Colonic mucosa (tissue), 4 donors: ENCODE measurements at places on chromosomes 3 and 15. TPM values are rescaled to one million over a fixed set of nuclear protein-coding genes. Genes with fewer than 3 reads are reported as not detected.

The GRK7 gene
- total RNA-seq, result not detected

The NIPA2 gene
- total RNA-seq, result 99.5 TPM

The DUOX1 gene
- 0.45 TPM for total RNA-seq

The C2CD4B gene
- 5.4 TPM for total RNA-seq

The CPEB1 gene
- 0.40 TPM for total RNA-seq

DNA sequence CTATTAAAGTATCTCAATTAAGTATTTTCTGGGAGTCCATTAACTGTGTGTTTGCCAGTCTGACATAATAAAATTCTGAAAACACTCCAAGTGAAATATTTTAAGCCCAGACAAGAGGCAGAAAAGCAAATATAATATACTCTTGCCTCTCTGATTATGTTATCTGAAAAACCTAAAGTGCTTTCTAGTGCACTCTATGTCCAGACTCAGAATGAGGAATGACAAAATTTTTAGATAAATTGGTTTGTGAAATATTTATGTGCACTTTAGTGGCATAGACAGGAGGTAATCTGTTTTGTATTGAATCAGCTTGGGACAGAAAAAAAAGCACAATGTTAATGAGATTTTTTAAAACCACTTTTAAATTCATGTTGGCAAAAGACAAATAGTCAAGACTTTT is 508.2 kb upstream of the SUCLG2 start:
- no peak overlapping the region for H3K27ac ChIP-seq
- no peaks in the 10 kb centered on the region for H3K36me3 ChIP-seq
- H3K4me3 ChIP-seq, result no peak overlapping the region
- no peak for DNase-seq

DNA sequence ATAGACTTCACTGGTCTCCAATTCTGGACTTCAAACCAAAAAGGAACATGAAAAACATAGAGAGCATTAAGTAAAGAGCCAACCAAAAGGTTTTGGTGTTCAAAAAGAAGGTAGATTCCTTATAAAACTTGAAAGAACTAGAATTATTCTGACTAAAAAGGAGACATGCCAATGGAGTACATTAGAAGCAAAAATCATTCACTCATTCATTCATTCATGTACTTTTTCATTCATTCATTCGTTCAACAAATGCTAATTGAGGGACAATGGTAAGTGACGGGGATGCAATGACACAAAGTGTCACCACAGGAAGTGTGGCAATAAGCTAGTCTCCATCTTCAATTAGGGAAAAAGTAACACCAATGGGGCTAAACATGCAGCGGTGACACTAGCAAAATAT is 181.0 kb upstream of the ATP11B start:
- no peaks in the 10 kb centered on the region for H3K36me3 ChIP-seq
- H3K27me3 ChIP-seq, result no peaks in the 10 kb centered on the region
- H3K27ac ChIP-seq, result no peak overlapping the region
- H3K4me1 ChIP-seq, result peaks cover 4% of the 10 kb centered on the region

- no peak overlapping the region for H3K4me3 ChIP-seq
- H3K27me3 ChIP-seq, result no peaks in the 10 kb centered on the region
- H3K27ac ChIP-seq, result no peak overlapping the region
- H3K36me3 ChIP-seq, result no peaks in the 10 kb centered on the region
These were observed 423.8 kb downstream of the MECOM start for GRCh38 chr3:169239756-169240155.

DNA sequence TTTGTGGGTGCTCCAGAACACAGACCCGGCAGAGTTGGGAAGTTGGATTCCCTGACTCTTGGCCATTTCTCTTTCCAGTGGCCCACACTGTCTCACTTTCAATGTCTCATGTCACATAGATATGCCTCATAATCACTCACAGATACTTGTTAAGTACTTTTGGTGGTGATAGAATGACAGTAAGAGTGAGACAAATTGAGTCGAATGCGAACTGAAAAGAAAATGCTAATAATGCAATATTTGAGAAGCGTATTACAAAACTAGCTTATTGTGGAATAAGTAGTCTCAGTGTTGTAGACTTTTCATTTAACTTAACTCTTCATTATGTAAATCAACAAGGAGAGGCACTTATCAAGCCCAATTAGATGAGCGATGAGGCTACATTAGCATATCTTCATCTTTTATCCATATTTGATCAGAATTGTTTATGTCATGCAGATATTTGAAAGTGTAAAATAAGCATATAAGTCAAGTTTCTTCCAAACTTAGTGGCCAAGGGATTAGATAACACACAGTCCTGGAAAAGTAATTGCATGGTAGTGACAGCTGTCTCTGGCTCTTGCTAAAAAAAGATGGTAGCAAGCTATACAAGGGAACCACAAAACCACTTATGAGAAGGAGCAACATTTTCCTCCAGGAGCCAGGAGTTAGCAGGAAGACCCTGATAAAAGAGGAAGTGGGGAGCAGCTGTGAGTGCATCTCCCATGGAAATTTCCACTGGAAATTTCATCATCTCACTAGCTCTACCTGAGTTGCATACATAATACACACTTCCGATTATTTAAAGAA is 243.6 kb downstream of the ARRDC4 start:
- H3K27me3 ChIP-seq, result no peaks in the 10 kb centered on the region
- H3K4me3 ChIP-seq, result no peak overlapping the region
- no peak overlapping the region for H3K27ac ChIP-seq
- no peak for DNase-seq

DNA sequence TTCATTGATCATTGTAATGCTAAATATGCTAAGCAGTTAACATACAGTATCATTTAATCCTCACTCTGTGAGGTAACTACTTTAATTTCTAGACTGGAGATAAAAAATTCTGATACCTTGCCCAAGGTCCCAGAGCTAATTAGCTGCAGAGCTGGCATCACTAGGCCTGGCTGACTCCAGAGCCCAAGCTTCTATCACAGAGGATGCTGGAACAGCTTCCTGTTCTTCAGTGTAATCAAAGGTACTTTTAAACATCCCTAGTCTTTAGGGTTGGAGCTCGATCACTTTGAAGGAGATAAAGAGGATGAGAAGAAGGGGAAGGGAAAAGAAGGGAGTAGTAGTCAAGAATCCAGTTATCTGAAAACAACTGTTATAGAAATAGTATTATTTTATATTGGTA is 37.1 kb upstream of the BOC start:
- DNase-seq, result no peak
- no peaks in the 10 kb centered on the region for H3K27me3 ChIP-seq
- H3K27ac ChIP-seq, result no peak overlapping the region
- H3K4me3 ChIP-seq, result no peak overlapping the region

DNA sequence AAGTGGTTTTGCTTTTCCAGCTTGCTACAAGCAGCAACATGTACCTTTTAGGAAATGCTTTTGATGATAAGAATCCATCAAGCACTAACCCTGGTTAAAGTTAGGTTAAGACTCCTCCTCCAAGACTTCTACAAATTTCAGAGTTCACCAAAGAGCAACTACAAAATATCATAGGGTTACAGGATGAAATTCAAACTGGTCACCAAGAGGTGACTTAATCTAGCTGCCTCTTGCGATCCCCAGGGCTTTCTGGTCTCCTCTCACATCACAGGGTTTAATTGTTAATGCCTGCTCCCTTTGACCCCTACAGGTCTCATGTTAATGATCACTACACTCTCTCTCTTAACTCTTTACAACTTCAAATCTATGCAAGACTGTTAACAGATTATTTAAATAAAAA is 66.5 kb downstream of the DPH6 start:
- H3K4me3 ChIP-seq, result no peak overlapping the region
- H3K4me1 ChIP-seq, result no peaks in the 10 kb centered on the region
- H3K36me3 ChIP-seq, result no peaks in the 10 kb centered on the region
- H3K27ac ChIP-seq, result no peak overlapping the region
- H3K27me3 ChIP-seq, result no peaks in the 10 kb centered on the region

DNA sequence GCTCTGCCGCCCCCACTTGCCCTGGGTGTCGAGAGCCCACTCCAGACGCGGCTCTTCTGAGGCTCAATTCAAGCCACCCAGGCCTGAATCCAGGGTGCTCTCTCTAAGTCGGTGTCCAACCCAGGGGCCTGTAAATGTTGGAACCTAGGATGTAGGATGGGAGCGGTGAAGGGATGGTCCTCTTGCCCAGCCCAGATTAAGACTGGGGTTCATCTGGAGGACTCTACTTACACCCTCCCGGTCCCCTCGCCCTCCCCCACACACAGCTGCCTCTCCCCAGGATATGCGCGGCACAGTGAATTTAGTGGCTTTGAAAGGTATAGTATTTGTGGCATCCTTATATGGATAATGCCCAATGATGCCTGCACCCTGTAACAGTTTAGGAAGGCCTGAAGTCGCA is 822 bp upstream of the FBN1 start:
- H3K36me3 ChIP-seq, result no peaks in the 10 kb centered on the region
- H3K4me3 ChIP-seq, result peak overlapping the region; percentile 48
- H3K4me1 ChIP-seq, result no peaks in the 10 kb centered on the region
- no peak for DNase-seq

DNA sequence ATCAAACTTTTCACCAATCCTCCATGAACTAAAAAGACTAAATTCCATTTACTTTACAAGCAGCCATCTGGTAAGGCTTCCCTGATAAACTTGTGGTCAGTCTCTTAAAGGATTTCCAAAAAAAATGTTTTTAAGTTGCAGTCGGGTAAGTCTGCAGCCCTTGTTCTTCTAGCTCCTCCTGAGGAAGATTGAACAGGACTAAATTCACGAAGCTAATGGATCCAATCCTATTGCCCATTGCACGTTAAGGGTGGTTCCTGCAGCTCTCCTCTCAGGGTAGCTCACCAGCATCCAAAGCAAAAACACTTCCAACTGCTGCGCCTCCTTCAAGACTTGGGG is 2.8 kb downstream of the HES1 start:
- H3K4me3 ChIP-seq, result peak overlapping the region; percentile 6
- peak overlapping the region; percentile 71 for H3K27ac ChIP-seq
- H3K27me3 ChIP-seq, result no peaks in the 10 kb centered on the region
- DNase-seq, result no peak
- H3K4me1 ChIP-seq, result peaks cover 6% of the 10 kb centered on the region
- H3K36me3 ChIP-seq, result no peaks in the 10 kb centered on the region

DNA sequence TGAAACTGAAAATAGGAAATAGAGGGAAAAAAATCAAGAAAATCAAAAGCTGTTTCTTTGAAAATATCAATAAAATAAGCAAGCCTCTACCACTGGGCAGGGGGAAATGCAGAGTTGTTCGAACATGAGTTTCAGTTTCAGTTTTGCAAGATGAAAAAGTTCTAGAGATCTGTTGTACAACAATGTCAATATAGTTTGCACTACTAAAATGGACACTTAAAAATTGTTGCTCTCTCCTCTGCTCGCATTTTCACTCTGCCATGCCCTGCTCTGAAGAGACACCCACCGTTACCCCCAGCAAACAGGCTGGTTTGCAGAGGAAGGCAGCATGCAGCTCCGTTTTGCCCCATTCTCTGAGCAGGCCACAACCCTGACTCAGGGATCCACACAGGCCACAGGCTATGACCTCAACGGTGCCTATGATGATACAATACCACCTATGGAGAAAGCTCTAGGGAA is 64.5 kb downstream of the ZNF148 start:
- no peaks in the 10 kb centered on the region for H3K27me3 ChIP-seq
- H3K36me3 ChIP-seq, result no peaks in the 10 kb centered on the region
- peak overlapping the region; percentile 8 for H3K4me3 ChIP-seq
- H3K4me1 ChIP-seq, result no peaks in the 10 kb centered on the region
- peak overlapping the region; percentile 36 for H3K27ac ChIP-seq

GRCh38 chr3:9028134-9028533 is 64.9 kb upstream of the RAD18 start:
- no peaks in the 10 kb centered on the region for H3K27me3 ChIP-seq
- H3K36me3 ChIP-seq, result no peaks in the 10 kb centered on the region
- no peak overlapping the region for H3K27ac ChIP-seq
- no peaks in the 10 kb centered on the region for H3K4me1 ChIP-seq
- DNase-seq, result peak; percentile 83

DNA sequence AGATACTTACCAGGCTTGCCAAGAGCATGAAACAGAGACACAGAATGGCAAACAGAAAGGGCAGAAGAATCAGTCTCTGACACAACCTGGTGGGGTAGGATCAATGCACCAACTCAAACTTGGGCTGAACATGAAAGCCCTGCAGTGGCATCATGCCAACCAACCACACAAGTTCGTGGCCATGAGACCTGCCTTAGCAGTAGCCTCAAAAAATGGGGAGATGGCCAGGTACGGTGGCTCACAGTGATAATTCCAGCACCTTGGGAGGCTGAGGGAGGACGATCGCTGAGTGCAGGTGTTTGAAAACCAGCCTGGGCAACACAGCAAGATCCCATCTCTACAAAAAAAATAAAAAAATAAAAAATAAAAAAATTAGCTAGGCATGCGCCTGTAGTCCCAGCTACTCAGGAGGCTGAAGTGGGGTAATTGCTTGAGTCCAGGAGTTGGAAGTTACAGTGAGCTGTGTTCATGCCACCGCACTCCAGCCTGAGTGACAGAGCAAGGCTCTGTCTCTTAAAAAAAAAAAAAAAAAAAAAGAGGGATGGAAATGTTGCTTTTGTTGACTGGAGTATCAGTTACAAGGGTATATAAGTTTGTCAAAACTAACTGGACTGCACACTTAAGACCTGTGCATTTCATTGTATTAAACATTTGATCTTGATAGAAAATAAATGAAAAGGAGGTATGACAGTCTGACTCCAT is 93.4 kb downstream of the XXYLT1 start:
- H3K27ac ChIP-seq, result no peak overlapping the region
- no peak overlapping the region for H3K4me3 ChIP-seq
- H3K4me1 ChIP-seq, result no peaks in the 10 kb centered on the region
- DNase-seq, result no peak
- no peaks in the 10 kb centered on the region for H3K27me3 ChIP-seq
- H3K36me3 ChIP-seq, result no peaks in the 10 kb centered on the region

DNA sequence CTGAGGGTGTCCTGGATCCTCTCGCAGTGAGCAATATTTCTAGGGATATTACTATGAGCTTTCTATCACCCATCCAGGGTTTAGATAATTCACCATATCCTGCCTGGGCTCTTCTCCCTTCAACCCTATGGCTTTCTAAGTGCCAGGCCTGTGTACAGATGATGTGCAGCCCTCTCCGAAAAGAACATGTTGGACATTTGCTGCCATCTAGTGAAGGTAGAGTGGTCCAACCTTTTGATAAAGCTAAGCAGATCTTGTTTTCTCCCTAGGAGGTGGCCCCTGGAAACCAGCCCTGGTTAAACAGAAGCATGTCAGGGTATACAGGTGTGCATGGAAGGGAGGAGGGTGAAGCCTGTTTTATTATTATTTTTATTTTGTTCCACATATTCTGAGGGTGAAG is 27.9 kb upstream of the SCN10A start:
- H3K4me3 ChIP-seq, result no peak overlapping the region
- H3K4me1 ChIP-seq, result no peaks in the 10 kb centered on the region
- no peaks in the 10 kb centered on the region for H3K27me3 ChIP-seq
- no peak overlapping the region for H3K27ac ChIP-seq

GRCh38 chr3:106814231-106814630 is 563.0 kb upstream of the CCDC54 start:
- no peak overlapping the region for H3K4me3 ChIP-seq
- H3K36me3 ChIP-seq, result no peaks in the 10 kb centered on the region
- H3K4me1 ChIP-seq, result no peaks in the 10 kb centered on the region
- H3K27ac ChIP-seq, result no peak overlapping the region

- H3K36me3 ChIP-seq, result no peaks in the 10 kb centered on the region
- no peaks in the 10 kb centered on the region for H3K27me3 ChIP-seq
- DNase-seq, result no peak
- H3K4me1 ChIP-seq, result no peaks in the 10 kb centered on the region
These were observed 11.6 kb downstream of the ADAMTS17 start for GRCh38 chr15:100330221-100330620.
